CD4-positive, alpha-beta T cell treated with Interleukin-12 subunit alpha and Interleukin-12 subunit beta, for 1 hour (primary cell): ENCODE measurements at places on chromosomes 13 and 19.

DNA sequence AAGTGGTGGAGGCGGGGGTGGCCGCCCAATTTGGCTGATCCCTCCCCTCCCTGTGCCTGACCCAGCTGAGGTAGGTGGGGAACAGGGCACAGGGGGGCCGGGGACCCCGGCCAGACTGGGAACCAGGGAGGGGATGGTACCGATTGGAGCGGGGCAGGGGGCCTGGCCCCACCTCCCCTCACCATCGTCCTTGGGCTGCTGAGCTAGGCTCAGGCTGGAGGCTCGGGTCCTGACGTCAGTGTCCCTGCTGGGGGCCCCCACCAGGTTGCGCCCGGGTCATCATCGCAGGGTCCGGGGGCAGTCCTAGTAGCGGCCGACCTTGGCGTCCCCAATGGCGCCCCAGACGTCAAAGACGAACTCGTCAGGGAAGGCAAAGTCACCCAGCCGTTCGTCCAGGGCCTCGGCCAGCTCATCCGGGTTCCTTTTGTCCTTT is 3.0 kb upstream of the PTGER1 start:
- DNase-seq = no peak

DNA sequence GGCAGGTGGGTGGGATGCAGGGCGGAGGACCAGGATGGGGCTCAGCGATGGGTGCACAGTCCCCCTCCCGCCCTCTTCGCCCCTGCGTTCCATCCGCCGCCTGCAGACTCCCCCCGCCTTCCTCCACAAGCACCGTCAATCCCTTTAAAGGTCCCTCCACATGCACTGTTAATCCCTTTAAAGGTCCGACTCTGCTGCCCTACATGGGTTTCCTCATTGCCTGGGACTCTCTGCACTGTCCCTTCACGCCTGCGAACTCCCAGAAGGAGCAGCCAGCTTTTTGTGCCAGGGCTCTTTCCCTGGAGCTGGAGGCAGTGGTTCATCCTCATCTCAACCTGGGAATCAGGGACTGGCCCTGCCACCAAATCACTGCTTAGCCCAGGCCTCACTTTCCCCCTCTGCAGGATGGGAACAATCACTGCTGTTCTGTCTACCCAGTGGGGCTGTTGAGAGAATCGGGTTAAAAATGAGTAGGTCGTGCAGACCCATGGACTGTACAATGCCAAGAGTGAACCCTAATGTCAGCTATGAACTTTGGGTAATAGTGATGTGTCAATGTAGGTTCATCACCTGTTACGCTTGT is 20.4 kb downstream of the ZNF574 start:
- DNase-seq = no peak

DNA sequence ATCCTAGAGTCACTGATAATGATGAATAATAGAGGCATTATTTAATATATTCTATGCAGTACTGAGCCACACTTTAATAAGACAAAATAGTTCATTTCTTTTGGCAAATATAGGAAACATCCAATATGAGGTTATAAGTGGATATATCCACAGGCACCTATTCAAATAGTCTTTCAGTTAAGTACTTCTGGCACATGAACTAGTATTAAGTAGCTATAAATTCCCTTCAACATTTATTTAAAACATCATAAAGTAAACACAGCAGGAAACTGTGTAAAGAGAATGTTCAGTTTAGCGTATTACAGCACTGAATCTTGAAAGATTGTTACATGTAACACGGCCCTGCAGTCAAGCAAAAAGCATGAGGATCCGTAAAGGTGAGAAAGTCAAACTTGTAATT is 463.3 kb upstream of the KLF12 start:
- no peak for DNase-seq

GRCh38 chr13:107277911-107278310 is 710.0 kb upstream of the ARGLU1 start:
- DNase-seq = no peak

- peak; percentile 86 for DNase-seq
Measured at GRCh38 chr13:114142640-114143490, 10.4 kb upstream of the RASA3 start.

- no peak for DNase-seq
Measured at GRCh38 chr13:51311231-51311630, 28.3 kb upstream of the SERPINE3 start.

- peak; percentile 87 for DNase-seq
Measured at GRCh38 chr19:19627621-19628500, at the start of gene LPAR2. Gene LPAR2, minus strand, starts transcription at chr19:19628220. Its CDS starts 945 bp downstream, at chr19:19627275.

- no peak for DNase-seq
Measured at GRCh38 chr13:113367020-113367560, 3.2 kb upstream of the GRTP1 start.

DNA sequence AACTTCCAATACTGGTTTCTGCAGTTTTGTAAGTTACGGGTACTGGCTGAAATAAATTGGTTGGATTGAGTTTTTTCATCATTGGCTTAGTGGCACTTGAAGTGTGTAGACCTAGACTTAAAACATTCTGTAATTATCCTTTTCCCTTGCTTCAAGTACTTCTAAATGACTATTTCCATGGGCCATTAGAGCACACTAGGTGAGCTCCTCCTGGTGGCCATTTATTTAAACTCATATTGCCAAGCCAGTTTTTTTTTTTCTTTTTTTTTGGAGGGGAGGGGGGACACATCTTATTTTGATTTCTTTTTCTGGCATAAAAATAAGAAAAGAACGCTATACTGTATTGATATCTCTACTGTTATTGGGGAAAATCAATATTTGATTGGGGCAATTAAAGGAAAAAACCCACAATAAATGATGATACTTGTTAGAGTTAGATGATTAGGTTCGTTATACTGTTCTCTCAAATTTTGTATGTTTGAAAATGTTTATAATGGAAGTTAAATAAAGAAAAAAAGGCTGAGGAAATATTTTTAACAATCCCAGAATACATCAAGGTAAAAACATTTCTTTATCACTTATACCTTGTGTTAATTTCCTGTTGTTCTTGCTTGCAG is 82.9 kb downstream of the PDS5B start:
- DNase-seq = peak; percentile 57

- DNase-seq = no peak
Measured at GRCh38 chr13:32882691-32883090, 133.5 kb upstream of the KL start.

- DNase-seq = peak; percentile 70
Measured at GRCh38 chr19:2494447-2495129, 18.7 kb downstream of the GADD45B start.

- no peak for DNase-seq
Measured at GRCh38 chr19:19619181-19619848, 828 bp upstream of the PBX4 start.

DNA sequence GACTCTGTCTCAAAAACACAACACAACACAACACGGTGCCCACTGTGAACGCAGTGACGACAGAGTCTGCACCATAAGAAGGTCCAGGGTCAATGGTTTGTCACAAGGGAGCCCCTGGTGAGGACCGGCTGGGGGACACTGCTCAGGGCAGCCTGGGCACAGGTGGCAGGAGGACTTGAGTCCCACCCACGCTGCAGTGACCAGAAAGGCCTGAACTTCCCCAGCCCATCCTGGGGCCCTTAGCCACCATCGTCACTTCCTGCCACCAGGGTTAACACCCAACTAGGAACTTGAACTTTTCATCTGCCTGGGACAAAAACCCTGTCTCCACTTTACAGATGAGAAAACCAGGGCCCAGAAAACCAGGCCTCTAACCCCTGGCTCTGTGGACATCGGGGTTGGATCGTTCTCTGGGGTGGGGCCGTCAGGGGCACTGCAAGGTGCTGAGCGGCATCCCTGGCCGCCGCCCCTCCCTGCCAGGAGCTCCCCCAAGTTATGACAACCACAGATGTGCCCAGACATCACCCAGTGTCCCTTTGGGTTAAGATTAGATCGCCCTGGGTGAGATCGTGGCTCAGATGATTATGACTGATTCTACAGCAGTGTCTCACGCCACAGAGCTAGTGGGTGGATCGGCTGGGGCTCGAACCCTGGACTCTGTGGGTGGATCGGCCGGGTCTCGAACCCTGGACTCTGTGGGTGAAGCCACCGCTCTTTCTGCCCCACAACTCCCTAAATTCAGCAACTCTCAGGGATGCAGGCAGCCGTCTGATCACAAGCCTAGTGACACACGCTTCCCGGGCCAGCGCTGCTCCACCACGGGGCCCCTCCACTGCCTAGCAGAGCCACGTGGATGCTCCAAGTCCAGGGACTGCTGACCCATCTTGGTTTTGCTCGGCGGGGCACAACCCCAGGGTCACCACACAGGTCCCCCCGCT is 14.0 kb downstream of the MOB3A start:
- peak; percentile 72 for DNase-seq

- no peak for DNase-seq
Measured at GRCh38 chr13:70310396-70311119, 202.3 kb upstream of the KLHL1 start.

GRCh38 chr19:41547569-41547968 is 28.4 kb upstream of the CEACAM21 start:
- DNase-seq = no peak

DNA sequence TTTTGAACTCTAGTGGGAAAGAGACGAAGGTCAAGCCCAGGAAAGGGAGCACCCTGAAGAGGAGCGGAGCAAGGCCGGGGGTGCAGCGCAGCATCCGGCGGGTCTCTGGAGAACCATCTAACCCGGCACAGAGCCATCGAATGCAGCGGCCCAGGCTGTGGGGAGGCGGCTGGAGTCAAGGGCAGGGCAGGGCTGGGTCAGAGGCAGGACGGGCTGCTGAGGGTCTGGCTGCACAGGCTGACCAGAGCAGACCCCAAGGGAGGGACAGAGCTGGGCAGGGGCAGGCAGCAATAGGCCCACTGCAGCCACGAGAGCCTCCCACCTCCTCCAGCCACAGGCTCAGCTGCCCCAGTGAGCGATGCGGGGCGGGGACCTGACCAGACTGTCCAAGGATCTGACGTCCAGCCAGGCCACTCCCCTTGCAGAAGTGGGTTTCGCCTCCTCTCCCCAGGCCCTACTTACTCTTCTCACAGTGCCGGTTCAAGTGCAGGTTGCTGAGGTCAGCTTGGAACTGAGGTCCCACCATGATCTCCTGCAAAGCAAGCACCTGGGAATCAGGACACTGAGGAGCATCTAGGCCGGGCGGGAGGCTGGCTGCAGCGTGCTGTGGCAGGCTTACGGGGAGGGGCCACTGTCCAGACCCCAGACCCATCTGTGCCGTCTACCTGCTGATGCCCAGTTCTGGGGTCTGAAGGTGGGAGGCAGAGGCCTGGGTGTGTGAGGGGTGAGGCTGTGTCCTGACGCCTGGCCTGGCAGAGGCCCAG is 19.2 kb downstream of the MIER2 start:
- no peak for DNase-seq

DNA sequence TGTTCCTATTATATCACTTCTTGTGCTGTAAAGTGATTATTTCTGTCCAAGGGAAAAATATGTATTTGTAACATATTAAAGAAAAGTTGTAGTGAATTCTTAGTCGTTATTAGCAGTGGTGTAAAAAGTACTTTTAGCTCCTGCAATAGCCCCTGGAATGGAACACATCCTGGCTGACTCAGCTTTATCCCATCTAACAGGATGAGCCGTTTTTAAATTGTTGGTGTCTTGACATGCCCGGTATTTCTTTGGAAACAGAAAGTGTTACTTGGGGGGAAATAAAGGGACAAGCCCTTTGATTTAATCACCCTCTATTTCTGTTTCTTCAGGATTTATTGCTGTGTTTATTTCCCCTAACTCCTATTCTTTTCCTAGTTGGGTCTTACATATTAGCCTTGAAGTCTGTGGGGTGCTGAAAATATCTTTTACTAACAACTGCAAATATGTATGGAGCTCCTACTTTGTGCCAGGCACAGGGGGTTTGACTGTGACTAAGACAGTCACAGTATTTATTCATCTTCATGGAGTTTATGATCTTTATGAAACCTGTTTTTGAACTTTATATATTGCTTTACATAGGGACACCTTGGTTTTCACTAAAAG is 17.9 kb downstream of the COG3 start:
- DNase-seq = no peak

- DNase-seq = no peak
Measured at GRCh38 chr19:8473648-8474476, 28.6 kb downstream of the PRAM1 start.

GRCh38 chr19:7685546-7686445 is 5.2 kb downstream of the TRAPPC5 start:
- DNase-seq = no peak

GRCh38 chr13:20073775-20074174 is 87.1 kb downstream of the GJA3 start:
- DNase-seq = no peak

DNA sequence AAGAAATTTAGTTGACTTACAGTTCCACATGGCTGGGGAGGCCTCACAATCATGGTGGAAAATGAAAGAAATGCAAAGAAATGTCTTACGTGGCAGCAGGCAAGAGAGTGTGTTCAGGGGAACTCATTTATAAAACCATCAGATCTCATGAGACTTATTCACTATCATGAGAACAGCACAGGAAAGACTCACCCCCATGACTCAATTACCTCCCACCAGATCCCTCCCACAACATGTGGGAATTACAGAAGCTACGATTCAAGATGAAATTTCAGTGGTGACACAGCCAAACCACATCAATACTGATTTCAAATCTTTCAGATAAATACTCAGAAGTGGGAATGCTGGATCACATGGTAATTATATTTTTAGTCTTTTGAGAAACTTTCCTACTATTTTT is 1357.9 kb downstream of the SLITRK5 start:
- no peak for DNase-seq

GRCh38 chr19:1968279-1969175 is 27.6 kb downstream of the CSNK1G2 start:
- DNase-seq = no peak

DNA sequence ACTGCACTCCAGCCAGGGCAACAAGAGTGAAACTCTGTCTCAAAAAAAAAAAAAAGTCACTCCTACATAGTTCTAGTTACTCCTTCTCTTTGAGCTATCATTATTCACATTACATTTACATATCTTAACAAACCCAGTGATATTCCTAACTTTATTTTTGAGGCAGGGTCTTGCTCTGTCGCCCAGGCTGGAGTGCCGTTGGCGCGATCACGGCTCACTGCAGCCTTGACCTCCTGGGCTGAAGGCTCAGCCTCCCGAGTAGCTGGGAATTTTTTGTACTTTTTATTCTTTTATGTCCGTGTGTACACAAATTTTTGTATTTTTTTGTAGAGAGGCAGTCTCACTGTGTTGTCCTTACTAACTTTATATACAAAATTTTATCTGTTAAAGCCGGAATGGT is 587 bp upstream of the RPS15 start:
- DNase-seq = no peak

GRCh38 chr19:15320116-15320515 is 12.2 kb downstream of the BRD4 start:
- no peak for DNase-seq

- DNase-seq = no peak
Measured at GRCh38 chr19:14022469-14022868, 5.5 kb upstream of the RLN3 start.

- DNase-seq = no peak
Measured at GRCh38 chr19:28961772-28962500, 251.0 kb downstream of the UQCRFS1 start.

GRCh38 chr13:51806566-51806965 is 2.6 kb upstream of the DHRS12 start:
- DNase-seq = peak; percentile 53

- DNase-seq = no peak
Measured at GRCh38 chr19:41802770-41803169, 6.4 kb downstream of the CEACAM3 start.

GRCh38 chr13:67844574-67844973 is 614.4 kb upstream of the PCDH9 start:
- no peak for DNase-seq

- no peak for DNase-seq
Measured at GRCh38 chr19:6039566-6040225, 61.8 kb upstream of the RANBP3 start.
